NCI-H1417 (cell line): ENCODE measurements at places on chromosomes 7 and 10.

GRCh38 chr7:20241194-20241910, 24.2 kb upstream of the MACC1 start:
- peak; percentile 6 for DNase-seq

- DNase-seq, result no peak
Observed at GRCh38 chr10:109037978-109038377, 885.3 kb downstream of the XPNPEP1 start.

- DNase-seq, result no peak
Observed at GRCh38 chr7:121038717-121039509, 50.4 kb downstream of the CPED1 start.

DNA sequence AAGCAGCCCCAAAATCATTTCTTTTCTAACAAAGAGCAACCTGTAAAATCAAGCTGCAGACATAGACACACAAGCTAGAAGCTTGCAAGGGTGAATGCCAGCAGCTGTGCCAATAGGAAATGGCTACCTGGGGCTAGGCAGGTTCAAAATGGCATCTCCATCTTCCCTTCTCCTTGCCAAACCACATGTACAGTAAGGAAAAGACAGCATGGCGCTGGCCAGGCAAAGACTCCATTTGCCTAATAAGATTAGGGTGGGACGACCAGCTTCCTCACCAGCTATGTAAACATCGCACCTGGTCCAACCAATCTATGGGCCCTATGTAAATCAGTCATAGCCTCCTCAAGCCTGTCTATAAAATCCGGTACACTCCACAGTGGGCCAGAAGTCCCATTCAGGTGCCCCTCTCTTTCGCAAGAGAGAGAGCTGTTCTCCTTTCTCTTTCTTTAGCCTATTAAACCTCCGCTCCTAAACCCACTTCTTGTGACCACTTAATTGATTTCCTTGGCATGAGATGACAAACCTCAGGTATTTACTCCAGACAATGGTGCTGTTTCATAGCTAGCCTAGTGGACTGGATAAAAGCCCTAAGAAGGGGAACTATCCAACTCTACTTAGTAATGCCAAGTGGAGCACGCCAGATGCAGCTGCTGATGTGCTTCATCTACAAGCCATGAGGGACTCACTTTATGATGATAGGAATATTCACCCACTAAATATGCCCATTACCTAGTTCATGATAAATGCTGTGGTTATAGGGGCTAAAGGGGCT, 44.1 kb downstream of the HTR7 start:
- no peak for DNase-seq

DNA sequence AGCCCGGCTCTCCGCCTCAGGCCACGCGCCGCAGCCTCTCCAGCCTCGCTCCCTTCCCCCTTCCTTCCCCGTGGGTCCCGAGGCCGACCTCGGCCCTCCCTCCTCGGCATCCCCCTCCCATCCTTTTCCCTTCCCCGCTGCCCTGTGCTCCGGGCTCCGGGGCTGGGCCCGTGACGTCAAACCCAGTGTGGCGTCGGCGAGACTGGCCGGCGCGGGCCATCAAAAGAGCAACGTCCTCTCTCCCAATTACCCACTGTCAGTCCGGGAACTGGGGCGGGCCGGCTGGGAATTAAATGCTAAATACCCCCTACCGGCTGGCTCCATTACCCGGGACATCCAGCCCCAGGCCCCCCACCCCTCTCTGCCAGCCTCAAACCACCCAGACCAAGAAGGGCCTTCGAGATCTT, 2.6 kb upstream of the GATA3 start:
- no peak for DNase-seq

GRCh38 chr10:80324086-80324485, 32.5 kb downstream of the DYDC1 start:
- no peak for DNase-seq
